ENCODE measurements at places on chromosomes 7 and 10.

- no peak for DNase-seq
Measured at GRCh38 chr10:68221196-68221595, 10.7 kb downstream of the ATOH7 start.

GRCh38 chr10:71902351-71902750, 51.3 kb upstream of the PSAP start:
- no peak for DNase-seq

DNA sequence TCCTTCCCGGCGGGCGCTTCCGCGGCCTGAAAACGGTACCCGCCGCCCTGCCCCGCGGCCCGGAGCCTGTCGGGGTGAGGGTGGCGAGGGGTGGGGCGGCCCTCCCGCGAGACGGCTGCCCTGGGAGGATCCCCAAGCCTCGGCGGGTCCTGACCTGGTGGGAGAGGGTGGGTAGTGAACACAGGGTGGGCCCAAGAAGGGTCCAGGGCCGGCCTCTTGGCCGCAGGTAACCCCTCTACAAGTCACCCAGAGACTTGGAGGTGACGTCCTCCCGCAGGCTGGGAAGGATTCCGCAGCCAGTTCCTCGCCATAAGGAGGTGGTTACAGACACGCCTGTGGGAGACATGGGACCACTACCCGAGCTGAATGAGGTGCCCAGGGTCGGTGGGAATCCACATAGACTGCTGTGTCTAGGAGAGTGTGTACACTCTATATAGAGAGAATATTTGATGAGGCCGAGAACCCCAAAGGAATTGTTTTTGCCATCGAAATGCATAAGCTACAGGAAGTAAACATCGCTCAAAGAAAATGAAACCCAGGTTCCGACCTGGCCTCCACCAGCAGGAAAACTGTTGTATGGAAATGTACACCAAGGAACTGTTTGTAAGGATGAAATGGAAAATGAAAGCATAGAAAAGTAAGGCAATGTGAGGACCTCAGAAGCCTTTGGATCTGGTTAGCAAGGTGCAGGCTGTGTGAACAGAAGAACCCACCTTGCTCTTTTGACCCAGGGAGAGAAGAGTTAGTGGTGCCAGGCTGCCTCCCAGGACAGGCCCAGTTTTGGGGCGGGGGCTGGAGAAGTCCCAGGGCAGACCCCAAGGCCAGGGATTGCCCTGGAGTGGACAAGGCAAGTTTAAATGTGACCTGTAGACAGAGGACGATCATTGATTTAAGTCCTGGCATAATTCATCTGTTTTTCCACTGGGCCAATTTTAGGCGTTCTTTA, 659 bp downstream of the OPTN start:
- no peak for DNase-seq

DNA sequence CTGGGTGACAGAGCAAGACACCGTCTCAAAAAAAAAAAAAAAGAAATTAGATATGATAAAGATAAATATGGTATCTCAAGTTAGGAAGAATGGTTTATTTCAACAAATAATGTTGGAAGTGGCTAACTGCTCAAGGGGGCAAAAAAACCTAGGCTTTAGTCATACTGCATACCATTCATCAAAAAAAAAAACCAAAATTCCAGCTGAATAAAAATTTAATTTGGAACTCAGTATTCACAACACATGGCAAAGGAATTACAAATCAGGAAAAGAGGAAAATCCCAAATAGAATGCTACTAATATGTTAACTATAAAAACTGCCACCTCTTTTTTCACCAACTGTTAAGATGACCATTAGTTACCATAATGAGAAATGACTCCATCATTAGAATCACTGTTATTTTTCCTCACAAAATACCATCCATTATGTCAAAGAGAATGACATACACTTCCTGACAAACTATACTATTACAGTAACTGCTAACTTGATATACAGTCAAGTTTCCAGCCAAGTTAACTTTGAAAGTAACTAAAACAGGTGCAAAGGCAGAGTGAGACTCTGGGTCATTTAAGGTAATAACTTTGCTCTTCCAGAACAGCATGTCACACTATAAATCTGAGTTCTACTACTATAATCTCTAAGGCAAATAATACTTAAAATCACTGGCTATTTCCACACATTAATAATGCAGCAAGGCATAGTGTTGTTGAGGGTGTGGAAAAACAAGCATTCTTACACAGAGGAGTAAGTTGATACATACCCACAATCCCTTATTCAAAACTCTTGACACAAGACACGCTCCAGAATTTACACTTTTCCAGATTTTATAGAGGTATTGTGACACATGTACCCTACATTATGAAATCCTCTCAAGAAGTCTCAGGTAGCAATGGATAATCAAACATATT, 10.2 kb downstream of the KBTBD2 start:
- no peak for DNase-seq

DNA sequence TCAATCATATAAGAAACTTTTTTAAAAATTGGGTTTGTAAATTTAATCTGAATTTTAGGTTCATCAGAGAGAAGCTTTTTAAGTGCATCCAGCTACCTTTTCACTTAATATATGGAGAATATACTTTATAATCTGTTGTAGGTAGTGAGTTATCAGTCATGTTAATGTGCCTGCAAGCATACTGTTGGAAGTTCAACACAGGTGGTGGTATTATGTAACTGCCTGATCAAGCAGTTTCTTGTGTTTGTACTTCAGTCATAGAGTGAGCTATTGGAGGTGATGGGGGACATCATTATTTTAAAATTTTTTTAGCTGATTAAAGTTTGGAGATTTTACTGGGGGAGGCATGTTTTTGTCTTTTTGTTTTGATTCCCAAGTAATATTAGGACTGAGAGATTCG, 2.5 kb downstream of the TNKS2 start:
- DNase-seq = no peak

DNA sequence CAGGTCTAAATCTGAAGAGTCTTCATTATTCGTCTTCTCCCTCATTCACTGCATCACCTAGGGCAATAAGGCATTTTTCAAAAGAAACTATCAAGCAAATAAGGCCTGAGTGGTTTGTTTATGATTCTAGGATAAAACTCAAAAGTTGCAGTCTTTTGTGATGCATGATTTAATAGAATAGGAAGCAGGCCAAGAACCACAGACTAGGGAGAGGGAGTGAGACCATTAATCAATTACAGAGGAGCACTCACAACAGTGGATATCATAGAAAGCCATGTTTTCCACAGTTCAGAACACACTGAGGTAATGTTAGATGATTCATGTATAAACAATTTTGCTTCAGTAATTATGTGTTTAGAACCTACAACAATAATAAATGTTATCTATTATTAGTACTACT, 87.8 kb upstream of the LRRTM3 start:
- DNase-seq = no peak

Data from stimulated activated CD4-positive, alpha-beta T cell treated with anti-CD3 and anti-CD28 coated beads, Interleukin-1b, Interleukin-23, amount 100 ng/mL, for 1 hour (primary cell).